Omental fat pad (tissue), 4 donors: ENCODE measurements at places on chromosomes 16 and 17. TPM values are rescaled to one million over a fixed set of nuclear protein-coding genes. Genes with fewer than 3 reads are reported as not detected.

DNA sequence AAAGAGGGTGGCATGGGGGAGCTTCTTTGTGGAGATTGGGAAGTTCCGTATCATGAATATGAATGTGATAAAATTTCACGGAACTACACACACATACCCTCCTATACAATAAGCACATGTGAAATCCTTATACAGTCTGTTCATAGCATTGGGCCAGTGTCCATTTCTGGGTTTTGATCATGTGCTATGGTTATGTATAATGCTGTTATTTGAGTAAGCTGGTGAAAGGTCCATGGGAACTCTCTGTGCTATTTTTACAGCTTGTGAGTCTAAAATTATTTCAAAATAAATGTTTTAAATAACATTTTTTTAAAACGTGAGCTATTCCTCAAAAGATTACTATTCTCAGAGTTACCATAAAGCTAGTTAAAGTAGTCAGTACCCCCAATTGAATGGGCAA, 205.2 kb upstream of the CACNG5 start:
- DNase-seq, result no peak

GRCh38 chr17:43808076-43808475, 24.9 kb downstream of the MPP3 start:
- DNase-seq, result no peak

The SCNN1G gene
- total RNA-seq, result not detected

GRCh38 chr16:52967744-52968143, 85.0 kb downstream of the CHD9NB start:
- DNase-seq, result no peak

- no peak for DNase-seq
These were observed 275.0 kb upstream of the DYNLRB2 start for GRCh38 chr16:80265624-80266306.

The UTS2R gene
- not detected for total RNA-seq

GRCh38 chr17:71703701-71704100, 417.1 kb upstream of the SOX9 start:
- DNase-seq, result no peak

DNA sequence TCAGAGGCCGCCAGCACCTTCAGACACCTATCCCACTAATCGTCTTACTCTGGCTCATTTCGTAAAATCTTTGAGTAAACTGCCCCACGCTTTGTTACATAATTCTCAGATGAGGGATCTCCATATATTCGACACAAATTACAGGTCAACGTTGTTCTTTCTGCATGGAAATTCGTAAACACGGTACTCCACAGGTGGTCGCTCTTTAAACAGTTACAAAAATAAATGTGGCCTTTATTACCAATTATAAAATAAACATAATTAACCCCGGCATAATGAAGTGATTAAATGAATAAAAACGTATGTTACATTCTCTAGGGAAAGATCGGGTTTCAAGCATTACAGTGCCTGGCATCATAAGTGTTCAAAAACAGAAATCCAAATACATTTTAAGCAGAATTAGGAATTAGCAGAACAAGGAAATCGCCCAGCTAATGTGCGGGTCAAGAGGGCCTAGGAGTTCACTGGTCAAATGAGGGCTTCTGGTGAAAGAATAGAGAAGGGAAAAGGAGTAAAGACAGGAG, 943 bp upstream of the PIP4K2B start:
- DNase-seq, result no peak

GRCh38 chr16:54511222-54511731, 224.7 kb upstream of the IRX3 start:
- no peak for DNase-seq

DNA sequence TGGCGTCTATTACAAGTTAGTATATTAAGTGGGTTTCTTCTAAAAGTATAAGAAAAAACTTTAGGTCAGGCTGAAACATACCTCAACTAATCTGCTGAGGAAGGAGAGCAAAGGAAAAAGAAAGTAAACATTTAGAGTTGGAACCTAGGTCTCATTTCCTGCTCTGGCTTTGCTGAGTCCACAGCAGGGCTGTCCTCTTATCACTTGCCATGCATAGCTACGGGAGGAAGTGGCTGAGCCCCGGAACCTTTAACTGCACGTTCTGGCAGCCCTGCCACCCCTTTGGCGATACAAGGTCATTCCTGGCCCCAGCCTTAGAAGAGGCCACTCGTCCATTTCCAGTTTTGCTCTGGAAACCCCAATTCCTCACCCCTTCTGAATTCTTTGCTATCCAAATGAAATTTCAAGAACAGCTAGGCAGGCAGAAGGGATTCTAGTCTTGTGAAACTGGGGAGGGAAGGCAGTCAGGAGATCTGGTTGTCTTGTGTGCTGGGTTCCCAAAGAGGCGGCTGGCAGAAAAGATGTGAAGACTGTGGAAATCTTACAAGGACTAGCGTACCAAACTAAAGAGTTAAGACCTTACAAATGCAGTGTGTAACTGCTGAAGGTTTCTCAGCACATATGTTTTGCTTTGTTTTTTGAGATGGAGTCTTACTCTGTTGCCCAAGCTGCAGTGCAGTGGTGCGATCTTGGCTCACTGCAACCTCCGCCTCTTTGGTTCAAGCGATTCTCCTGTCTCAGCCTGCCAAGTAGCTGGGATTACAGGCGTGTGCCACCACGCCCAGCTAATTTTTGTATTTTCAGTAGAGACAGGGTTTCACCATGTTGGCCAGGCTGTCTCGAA, 19.1 kb downstream of the WIPI1 start:
- no peak for DNase-seq

GRCh38 chr17:74682471-74683190, 30.1 kb downstream of the CD300LF start:
- no peak for DNase-seq

The NPIPB13 gene
- total RNA-seq, result 2.8 TPM

GRCh38 chr17:4427505-4427904, 6.2 kb upstream of the SPNS3 start:
- no peak for DNase-seq

The KRTAP4-7 gene
- total RNA-seq, result not detected

DNA sequence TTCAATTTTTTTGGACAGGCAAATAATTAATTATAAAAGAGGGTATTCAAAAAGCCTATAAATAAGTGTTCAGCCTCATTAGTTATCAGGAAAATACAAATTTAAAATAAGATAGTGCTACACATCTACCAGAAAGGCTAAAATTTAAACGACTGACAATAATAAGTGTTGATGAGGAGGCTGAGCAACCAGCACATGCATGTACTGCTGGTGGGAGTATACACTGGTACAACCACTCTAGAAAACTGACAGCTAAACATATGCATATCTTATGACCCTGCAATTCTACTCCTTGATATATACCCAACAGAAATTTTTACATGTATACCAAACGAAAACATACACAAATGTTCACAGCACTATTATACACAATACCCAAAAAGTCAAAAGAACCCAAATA, 27.1 kb downstream of the XPO6 start:
- DNase-seq, result no peak
